ENCODE measurements at places on chromosomes 11 and 22.

DNA sequence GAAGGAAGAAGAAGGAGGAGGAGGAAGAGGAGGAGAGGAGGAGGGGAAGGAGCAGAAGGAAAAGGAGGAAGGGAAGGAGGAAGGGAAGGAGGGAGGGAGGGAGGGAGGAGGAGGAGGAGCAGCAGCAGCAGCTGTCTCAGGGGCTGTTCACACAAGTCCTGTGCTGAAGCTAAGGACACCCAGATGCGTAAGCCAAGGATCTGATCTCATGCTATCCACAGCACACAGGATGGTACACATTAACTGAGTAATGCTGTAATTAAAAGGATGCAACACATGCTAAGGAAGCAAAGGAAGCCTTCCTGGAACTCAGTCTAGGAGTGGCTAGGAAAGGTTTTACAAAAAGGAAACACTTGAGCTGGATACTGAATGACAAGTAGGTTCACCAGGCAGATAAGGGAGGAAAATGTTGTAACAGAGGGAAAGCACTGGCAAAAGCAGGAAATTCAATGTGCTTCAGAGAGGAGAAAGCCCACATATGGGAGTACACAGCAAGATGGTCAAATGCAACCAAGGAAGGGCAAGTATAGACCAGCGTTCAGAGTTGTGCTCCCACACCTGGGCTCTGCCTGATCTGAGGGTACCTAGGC lies 32.0 kb downstream of the TRIM66 start:
- no peak for DNase-seq

GRCh38 chr22:24190159-24190540 lies 8.9 kb downstream of the SUSD2 start:
- DNase-seq, result no peak

DNA sequence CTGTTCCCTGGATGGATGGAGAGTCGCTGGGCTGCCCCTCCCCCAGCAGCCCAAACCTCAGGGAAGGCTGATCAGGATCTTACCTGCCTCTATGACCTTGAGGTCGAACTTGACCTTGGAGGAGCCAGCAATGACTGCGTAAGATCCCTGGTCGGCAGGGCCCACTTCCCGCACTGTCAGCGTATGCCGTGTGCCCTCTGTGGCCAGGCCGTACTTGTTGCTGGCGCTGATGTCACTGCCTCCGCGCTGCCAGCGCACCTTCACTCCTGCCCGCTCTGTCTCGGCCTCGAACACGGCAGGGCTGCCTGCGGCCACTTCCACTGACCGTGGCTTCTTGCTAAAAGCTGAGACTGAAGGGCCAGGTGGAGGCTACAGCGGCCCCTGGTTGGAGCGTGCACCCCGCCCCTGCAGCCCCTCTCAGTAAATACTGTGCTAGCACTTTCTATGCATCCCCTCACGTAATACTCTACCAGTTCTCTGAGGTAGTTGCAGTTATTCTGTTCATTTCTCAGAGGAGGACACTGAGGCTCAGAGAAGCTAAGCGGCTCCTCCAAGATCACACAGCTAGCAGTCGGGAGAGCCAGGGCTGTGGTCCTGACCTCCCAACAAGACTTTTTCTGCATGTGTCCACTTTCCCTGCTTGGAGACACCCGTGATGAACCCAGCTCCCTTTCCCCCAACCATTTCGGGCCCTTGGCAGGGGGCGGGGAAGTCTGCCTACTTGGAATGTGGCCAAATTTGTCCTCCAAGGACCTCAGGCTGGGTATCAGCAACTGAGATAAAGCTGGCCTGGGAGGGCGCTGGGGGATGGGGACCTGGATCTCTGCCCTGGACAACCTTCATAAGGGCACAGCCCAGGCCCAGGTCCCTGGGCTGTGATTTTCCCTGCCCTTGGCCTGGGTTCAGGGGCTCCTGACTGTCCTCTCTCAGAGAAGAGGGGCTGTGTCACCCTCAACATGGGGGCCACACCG lies 1.1 kb downstream of the MYBPC3 start:
- no peak for DNase-seq

- DNase-seq, result no peak
Observed at GRCh38 chr22:38411016-38411415, 44.0 kb downstream of the KCNJ4 start.
